ENCODE measurements at places on chromosomes 5 and 9.

DNA sequence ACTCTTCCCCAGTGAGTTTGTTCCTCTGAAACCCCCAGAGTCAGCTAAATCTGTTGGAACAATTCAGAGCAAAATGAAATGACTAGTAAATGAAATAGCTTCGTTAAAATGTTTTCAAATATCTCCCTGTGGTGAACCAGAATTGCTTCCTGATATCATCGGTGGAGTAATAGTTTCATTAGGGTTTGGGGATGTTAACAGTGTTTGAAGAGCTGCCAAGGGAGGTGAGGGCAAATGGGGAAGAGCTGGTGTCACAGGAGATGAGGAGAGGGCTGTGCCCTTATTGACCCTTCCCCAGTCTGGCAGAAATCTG lies 4.3 kb upstream of the C7 start:
- no peak for DNase-seq

DNA sequence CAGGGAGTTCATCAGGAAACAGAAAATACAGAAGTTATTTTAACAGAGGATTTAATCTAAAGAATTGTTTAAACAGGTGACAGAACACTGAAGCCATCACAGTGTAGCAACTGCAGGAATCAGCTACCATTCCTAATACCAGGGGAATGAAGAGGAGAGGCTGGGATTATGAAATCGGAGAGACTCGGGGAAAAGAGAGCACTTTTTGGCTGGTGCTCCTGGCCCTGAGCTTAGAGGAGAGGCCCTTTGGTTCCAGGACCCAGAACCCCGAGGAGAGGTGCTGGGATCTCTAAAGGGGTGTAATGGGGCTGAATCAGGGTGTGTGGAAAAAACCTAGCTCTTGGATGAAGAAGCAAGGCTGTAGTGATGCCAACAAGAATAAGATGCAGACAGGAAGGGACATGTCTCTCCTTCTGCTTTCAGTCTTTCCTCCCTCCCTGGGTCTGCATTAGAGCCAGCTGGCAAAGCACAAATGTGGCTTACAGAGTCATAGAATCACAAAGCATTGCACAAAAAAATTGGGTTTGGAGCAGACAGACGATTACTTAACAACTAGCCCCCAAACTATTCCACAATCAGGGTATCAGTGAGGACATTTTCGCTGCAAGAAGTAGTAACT lies 11.6 kb upstream of the SFXN1 start:
- DNase-seq, result no peak

GRCh38 chr5:31095796-31096195 lies 97.7 kb upstream of the CDH6 start:
- DNase-seq, result no peak

GRCh38 chr5:39185761-39186160 lies 33.6 kb downstream of the FYB1 start:
- DNase-seq, result no peak

- DNase-seq, result no peak
Observed at GRCh38 chr5:124825250-124825982, 79.0 kb upstream of the ZNF608 start.

DNA sequence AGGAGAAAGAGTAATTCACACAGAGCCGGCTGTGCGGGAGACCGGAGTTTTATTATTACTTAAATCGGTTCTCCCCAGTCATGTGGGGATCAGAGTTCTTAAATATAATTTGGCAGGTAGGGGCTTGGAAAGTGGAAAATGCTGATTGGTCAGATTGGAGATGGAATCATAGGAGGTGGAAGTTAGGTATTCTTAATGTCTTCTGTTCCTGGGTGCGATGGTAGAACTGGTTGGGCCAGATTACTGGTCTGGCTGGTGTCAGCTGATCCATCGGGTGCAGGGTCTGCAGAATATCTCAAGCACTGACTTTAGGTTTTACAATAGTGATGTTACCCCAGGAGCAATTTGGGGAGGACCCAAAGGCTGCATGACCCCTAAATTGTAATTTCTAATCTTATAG lies 4.6 kb upstream of the CERCAM start:
- DNase-seq, result no peak

- no peak for DNase-seq
Observed at GRCh38 chr5:72511366-72511765, 4.2 kb upstream of the ZNF366 start.

DNA sequence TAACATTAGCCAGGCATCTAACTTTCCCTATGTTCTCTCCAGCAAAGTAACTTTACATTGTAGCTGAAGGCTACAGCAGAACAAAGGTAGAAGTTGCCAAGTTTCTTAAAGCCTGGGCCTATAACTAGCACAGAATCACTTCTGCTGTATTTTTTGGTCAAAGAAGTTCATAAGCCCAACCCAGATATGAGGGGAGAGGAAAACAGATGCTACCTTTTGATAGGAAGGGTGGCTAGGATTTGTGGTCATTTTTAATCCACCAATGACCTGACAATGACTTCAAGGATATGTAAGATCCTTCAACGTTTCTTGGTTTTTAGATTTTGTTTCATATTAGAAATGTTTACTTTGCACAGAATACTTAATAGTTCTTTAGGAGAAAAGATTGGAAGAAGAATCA lies 64.2 kb upstream of the RANBP3L start:
- DNase-seq, result no peak

- no peak for DNase-seq
Observed at GRCh38 chr5:39422036-39422606, 2.7 kb downstream of the DAB2 start.

DNA sequence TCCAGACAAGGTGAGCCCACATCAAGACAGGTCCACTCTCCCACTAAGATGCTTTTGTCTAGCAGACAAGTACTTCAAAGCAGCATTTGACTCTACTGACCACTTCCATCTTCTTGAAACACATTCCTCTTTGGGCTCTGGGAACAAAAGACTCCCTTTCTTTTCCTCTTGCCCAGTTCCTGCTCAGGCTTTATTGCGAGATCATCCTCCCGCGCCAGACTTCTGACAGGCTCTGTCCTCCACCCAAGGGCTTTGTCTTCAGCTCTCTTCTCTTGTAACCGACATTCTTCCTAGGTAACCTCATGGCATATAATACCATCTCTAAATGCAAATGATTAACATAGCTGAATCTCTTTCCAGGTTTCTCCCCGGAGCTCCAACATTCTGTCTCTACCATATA lies 85.8 kb downstream of the NUDT12 start:
- no peak for DNase-seq

DNA sequence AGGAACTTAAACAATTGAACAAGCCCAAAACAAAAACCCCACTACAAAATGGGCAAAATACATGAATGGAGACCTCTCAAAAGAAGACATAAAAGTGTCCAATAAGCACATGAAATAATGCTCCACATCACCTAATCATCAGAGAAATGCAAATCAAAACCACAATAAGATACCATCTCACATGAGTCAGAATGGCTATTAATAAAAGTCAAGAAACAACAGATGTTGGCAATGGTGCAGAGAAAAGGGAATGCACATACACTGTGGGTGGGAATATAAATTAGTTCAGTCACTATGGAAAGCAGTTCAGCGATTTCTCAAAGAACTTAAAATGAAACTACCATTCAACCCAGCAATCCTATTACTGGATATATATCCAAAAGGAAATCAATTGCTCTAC lies 337.4 kb upstream of the GRIA1 start:
- DNase-seq, result no peak

GRCh38 chr5:126561908-126562307 lies 33.1 kb downstream of the ALDH7A1 start:
- no peak for DNase-seq

- no peak for DNase-seq
Observed at GRCh38 chr5:76400466-76400865, 2.6 kb upstream of the IQGAP2 start.

DNA sequence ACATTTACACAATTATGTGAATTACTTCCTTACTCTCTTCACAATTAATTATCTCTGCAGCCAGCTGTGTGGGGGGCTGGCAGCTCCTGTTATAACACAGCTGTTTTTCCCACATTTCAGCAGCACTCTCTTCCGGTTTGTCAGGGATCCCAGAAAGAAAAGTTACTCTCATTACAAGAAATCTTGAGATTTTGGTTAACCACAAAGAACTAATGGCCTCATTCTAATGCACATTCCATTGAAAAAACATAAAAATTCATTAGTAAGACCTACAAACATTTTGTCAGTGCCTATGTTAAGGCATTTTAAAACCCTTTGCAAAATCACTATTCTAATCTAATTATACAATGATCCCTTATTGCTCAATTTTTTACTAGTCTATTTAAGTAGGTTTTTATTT lies 64.1 kb downstream of the PDE4D start:
- DNase-seq, result no peak

DNA sequence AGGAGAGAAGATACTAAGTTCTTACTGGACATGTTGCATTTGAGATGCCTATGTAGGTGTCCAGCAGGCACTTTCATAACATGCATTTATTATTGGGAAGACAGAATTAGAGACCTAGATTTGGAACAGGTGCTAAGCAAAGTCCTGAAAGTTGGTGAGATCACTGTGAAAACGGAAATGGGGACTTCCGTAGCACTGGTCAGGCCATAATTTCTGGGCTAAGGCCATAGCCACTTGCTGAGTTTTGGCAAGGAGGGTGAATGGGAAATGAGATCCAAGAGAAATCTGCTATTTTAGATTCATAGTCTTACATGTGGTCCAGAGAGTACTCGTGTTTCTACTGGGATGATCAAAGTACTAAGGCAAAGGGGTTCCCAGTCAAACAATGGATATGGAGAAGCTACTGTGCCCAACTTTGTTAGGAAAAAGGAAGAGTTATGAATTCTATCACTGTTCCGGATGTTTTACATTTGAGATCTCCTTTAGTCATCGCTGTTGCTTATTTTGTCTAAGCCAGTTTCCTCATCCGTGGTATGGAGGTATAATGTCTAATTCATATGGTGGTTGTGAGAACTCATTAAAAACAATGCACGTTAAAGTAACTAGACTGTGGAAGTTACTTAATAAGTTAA lies 33.4 kb downstream of the TEK start:
- DNase-seq, result no peak

- no peak for DNase-seq
Observed at GRCh38 chr5:175683921-175684320, 26.1 kb downstream of the HRH2 start.

DNA sequence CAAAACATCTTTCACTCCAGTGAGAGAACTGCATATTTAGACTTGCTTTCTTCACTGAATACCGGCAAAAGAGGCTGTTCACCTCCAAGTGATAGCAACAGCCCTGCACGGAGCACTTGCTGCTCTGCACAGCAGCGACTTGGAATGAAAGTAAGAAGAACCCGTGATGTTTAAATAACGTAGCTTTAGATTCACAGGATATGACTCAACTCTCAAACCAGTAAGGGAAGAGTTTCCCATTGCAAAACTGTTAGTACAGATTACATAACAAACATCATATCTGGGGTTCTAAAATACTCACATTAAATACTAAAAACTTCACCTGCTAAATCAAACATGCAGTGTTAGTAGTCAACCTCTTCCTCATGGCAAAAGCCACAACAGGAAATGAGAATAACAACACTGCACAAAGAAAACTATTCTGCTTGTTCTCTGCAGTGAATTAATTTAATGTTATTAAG lies 203.4 kb downstream of the MCTP1 start:
- DNase-seq, result no peak

GRCh38 chr5:167797933-167798332 lies 493.5 kb upstream of the WWC1 start:
- DNase-seq, result no peak

DNA sequence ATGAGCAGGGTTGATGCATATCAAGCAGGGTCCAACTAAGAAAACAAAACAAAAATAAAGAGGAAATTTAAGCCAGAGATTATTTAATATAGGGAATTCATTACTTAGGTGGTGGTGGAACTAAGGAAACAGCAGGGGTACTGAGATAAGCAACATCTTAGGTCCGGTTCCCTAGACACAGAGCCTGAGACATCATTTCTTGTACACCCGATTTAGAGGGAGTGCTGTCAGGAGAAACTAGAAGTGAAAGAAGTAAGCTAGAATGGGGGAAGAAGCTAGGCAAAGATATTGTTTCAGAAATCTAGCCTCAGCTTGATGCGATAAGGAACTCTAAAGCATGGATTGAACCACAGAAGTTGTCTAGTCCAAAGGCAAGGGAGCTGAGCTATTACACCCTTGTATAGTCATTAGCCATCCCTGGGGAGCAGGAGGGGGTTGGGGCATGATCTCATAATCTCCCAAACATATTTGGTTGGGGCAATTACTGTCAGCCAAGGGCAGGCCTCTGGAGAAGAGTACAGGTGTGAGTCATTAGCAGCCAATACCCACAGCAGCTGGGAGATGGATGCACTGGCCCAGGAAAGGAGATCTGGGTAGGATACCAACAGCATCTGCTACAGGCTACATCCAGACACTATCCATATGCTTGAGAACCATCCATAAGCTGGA lies 194.5 kb downstream of the ARL15 start:
- DNase-seq, result no peak

GRCh38 chr5:158390577-158390976 lies 531.6 kb upstream of the CLINT1 start:
- no peak for DNase-seq

GRCh38 chr9:3434594-3434993 lies 91.2 kb downstream of the RFX3 start:
- no peak for DNase-seq

- no peak for DNase-seq
Observed at GRCh38 chr5:35470866-35471265, 146.8 kb upstream of the SPEF2 start.

DNA sequence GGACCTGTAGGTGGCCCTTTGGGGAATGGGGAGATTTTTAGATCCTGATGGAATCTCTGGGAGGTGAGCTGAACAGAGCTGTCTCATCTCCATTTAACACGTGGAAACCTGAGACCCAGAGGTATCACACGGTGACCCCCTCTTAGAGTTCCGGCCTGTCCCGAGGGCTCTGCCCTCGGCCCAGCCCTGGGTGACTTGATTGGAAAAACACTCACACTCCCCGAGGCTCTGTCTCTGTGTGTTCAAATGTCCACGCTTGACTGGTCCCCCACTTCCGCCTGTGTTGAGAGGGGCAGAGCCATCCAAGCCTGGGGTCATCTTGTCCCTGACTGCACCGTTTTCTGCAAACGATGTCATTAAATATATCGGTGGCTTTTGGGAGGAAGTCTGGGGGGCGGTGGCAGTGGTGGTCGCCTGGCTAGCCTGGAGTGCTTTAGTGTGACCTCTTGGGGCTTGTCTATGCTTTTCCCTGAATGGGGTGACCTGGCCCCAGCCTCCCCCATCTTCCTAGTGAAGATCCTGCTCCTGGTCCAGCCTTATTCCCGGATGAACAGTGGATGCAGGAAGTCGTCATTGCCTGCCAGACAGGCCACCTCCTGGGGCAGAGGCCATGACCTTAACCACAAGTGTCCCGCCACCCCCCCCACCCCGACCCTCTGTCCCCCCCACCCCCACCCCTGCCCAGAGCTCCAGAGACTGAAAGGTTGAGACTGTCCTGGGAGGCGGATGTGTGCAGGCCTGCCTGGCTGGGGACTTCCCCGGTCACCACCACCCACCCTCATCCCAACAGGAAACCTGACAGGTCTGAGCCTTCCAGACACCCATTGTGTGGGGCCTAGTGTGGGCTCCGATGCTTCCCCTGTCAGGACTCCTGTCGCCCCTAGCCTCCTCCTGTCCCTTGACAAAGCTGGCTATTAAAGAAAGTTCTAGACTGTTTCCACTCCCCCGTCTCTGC lies 5.3 kb upstream of the DAB2IP start:
- no peak for DNase-seq

- no peak for DNase-seq
Observed at GRCh38 chr9:85431339-85432102, 310.2 kb downstream of the AGTPBP1 start.

GRCh38 chr9:93112116-93112863 lies 16.3 kb downstream of the CARD19 start:
- DNase-seq, result no peak
